Endodermal cell (in vitro differentiated cells): ENCODE measurements at places on chromosomes 16 and 17.

GRCh38 chr17:49213399-49213798 lies 2.9 kb downstream of the ABI3 start:
- DNase-seq = no peak

DNA sequence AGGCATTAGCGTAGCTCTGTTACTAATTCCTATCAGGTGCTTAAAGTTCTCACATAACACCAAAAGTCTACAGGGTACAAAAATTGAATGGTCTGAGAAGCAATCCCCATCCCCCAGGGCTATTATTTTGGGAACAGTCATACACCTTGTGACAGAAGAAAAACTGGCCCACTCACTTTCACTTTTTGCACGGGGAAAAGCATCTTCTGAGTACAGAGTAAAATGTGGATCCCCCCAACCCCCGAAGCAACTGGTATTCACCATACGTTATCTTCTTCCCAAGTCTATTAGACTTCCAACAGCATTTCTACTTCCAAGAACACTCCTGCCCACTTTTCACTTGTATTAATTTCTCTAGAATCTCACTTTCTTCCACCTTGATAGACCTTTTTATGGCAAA lies 11.8 kb downstream of the GGA3 start:
- no peak for DNase-seq

GRCh38 chr17:31549121-31549524 lies 157.6 kb downstream of the RAB11FIP4 start:
- no peak for DNase-seq

DNA sequence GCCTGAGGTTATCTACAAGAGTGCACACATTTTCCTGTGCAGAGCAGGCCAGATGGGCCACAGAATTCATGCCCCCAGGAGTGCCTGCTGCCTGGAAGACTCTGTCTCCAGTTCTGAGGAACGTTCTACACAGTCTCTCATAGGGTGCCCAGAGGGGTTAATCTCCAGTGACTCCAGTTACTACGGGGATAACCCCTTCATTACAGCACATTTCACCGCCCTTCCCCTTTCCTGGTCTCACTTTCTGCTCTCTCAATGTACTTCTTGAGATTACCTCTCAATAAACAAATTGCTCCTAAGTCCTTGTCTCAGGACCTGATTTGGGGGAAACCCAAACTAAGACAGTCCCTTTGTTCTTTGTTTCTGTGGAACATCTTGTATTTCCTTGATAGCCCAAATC lies 5.7 kb downstream of the CD300H start:
- DNase-seq = no peak

DNA sequence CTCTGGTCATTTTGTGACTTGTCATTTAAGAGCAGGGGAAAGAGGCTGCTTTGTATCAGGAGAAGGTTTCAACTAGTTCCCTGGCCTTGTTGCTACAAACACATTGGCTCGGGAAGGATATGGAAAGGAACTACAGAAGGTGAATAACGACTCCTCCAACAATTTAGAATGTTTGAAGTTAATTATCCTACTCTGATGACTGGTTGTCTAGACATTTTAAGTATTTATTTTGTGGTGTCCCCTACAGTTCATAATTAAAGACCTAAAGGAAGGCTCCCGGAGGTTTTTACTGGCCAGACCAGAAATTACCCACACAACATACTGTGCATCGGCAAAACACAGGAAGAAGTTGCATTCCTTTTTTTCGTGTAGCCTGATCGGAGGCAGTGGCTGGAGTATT lies 515.8 kb upstream of the SALL1 start:
- no peak for DNase-seq

- no peak for DNase-seq
Measured at GRCh38 chr16:50555952-50556673, 7.9 kb downstream of the NKD1 start.

- DNase-seq = peak; percentile 44
Measured at GRCh38 chr17:82457073-82457928, 1.2 kb upstream of the NARF start.

DNA sequence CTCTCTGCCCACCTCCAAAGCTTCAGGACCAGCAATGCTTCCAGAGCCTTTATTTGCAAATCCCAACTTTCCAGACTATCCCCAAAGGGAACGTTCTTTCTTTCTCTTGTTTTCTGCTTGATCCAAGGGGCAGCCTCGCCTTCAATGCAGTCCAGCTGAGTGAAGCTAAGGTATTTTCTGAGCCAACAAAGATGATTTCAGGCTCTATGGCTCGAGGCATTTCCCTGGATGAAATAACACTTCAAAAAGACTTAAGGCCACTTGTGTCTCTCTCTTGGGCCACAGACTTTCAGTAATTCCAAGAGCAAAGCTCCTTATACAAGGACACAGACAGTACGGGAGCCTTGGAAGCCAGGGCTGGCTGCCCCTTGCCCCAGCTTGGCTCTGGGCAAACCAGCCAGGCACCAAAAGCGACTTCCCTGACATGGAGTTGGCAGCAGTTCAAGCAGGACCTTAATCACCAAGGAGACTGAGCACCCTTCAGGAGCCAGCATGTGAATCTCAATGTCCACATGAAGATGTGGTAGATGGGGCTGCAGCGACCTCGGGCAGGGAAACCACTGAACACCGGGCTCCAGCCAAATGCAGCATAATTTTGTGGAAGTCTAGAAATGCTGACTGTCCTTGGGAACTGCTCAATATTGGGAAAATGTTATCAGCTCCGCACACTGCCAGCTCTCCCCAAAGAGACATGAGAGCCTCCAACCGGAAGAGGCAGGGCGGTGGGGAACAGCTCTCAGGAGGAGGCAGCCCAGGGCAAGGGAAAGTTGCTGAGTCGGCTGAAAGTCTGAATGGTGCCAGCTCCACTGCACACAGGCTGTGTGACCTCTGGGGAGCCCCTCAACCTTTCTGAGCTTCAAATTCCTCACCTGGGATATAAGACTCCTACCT lies 39.0 kb downstream of the TK2 start:
- DNase-seq = no peak

DNA sequence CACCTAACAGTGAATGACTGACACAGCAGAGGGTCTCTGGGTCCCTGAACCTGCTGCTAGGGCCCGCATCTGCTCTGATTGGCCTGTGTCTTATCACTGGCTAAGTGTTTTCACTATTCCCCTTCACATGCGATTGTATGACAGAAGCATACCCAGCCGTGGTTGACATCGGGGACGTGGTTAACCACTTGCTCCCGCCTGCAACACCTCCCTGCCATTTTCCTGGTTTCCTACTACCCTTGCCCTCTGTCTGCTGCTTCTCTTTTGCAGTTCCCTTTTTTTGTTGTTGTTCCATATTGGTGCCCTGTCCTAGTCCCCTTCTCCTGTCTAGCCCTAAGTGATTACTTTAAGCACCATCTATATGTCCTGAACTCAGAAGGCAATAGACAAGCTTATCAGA lies 177.0 kb downstream of the RGS9 start:
- no peak for DNase-seq

GRCh38 chr16:77788181-77789084 lies at the start of gene VAT1L:
Gene VAT1L (plus strand): TSS chr16:77788564. CDS start chr16:77788683, 119 bp downstream.
- DNase-seq = peak; percentile 89
